GM12892 (cell line): ENCODE measurements at places on chromosomes 11 and 22.

GRCh38 chr11:46524201-46524770 lies 69.5 kb downstream of the AMBRA1 start:
- no peak for DNase-seq

DNA sequence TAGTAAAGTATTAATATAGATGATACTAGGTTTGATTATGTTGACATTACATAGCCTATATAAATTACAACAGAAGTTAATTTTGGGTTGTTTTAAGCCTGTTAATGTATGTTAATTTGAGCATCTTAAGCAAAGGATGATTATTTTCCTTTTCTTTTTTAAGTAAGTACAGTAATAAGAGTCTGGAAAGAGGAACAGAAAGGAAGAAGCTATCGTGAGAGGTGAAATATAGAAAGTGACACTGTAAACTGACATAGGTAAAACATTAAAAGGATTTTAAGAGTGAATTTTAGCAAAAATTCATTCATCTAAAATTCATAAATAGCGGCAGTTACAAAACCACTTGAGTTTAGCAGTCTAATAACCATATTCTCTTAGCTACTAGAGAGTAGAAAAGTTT lies 45.5 kb downstream of the FAR1 start:
- DNase-seq, result no peak

DNA sequence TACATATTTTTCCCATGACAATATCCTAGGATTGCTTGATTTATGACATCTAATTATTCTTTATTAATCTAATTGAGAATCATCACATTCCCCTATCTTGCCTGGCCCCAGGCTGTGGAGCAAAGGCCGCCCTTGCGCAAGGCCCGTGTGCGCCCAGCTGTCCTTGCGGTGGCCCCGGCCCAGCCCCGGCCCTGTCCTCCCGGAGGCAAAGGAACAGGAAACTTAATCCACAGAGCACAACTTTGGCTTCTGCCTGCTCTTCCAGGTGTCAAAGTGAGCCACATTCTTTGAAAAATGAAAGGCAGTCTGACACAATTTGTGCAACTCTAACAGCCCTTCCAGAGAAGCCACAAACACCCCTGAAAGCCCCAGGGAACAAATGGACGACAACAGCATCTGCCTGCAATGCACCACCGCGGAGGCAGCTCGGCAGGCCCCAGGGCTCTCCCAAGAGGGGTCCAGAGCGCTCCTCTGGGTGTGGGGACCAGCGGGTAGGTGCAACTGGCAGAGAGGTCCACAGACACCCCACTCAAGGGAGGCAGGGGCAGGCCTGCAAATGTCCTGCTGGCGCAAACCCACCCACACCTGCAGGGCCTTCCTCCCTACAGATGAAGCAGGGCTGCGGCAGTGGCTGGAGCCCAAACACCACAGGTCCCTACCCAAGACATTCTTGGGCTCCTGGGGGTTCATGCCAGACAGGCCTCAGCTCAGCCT lies 30.3 kb downstream of the GNB1L start:
- no peak for DNase-seq

DNA sequence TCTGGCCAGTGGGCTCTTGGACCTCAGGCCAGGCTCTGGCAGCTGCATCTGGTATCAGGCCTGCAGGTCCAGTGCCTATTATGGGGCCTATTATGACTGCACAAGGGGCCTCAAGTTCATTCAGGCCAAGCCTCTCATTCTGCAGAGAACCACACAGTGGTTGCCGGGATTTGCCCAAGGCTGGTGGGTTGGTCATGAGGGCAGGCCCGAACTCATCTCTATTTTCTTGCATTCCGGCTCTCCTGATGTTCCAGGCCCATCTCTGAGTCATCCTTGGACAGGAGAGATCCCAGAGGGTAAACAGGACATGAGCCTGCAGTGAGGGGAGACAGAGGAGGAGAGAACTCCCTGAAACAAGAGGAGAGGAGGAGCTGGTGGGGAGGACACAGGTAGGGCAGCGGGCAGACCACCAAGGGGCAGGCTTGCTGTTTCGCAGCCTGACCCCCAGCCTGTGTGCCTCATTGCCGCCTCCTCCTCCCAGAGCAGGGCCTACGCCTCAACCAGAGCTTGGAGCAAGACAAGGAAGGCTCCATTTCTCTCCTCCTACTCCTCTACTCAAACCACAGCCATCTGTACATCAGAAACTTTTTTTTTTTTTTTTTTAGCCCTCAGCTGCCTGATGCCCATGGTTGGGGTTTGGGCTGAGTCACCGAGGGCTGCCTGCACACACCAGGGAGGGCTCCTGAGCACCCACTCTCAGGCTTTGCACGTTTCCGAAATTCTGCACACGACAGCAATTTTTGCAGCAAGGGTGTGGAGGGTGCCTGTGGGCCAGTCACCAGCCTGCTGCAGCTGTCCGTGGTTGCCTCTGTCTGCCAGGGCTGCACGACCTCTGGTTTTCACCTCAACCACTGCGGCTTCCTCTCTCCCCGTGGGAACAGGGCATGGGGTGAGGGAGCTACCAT lies 12.7 kb upstream of the TREH start:
- peak; percentile 44 for DNase-seq

DNA sequence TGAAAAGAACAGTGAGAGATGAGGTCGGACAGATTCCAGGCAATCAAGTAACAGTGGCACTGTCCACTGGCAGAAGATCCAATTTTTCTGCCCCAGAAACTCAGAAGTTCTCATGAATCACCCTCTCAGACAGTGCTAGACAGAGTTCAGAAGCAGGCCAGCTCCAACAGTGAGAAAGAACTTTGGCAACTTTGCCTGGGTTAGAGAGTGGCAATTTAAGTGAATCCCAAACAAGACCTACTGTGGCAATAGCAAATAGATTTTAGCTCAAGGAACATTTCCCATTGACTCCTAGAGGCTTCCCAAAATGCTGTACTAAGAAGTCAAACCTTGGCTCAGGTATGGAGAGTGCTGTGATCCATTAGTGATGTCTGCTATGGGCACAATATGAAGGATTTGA lies 12.3 kb downstream of the CD44 start:
- no peak for DNase-seq
